Stimulated activated CD4-positive, alpha-beta T cell treated with anti-CD3 and anti-CD28 coated beads, Interleukin-1b, Interleukin-23, amount 100 ng/mL, for 1 hour (primary cell): ENCODE measurements at places on chromosomes 13 and 19.
A peak's percentile ranks its signal among the peaks of the same experiment; 100 is the strongest.

GRCh38 chr13:47133011-47133445 is 236.2 kb upstream of the HTR2A start:
- DNase-seq: no peak

- DNase-seq: no peak
These were observed 6.9 kb upstream of the OVOL3 start for GRCh38 chr19:36103842-36104552.

DNA sequence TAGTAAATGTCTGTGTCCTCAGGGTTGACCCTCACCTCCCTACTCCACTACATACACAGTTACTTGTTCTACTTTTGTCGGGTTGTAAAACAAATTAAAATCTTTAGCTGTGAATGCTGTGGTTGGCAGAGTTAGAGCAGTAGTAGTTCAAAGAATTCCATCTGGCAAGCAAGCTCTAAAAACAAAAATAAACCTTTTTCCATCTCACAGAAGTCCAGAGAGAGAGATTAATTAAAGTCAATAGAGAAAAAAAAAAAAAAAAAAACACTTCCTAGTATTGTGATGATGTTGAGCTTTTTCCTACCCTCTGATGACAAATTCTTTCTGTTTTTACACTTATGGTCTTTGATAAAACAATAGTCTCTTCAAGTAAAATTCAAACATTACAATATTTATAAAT is 338.4 kb downstream of the PCDH17 start:
- no peak for DNase-seq

GRCh38 chr13:45587897-45588296 is 27.6 kb downstream of the ERICH6B start:
- no peak for DNase-seq

DNA sequence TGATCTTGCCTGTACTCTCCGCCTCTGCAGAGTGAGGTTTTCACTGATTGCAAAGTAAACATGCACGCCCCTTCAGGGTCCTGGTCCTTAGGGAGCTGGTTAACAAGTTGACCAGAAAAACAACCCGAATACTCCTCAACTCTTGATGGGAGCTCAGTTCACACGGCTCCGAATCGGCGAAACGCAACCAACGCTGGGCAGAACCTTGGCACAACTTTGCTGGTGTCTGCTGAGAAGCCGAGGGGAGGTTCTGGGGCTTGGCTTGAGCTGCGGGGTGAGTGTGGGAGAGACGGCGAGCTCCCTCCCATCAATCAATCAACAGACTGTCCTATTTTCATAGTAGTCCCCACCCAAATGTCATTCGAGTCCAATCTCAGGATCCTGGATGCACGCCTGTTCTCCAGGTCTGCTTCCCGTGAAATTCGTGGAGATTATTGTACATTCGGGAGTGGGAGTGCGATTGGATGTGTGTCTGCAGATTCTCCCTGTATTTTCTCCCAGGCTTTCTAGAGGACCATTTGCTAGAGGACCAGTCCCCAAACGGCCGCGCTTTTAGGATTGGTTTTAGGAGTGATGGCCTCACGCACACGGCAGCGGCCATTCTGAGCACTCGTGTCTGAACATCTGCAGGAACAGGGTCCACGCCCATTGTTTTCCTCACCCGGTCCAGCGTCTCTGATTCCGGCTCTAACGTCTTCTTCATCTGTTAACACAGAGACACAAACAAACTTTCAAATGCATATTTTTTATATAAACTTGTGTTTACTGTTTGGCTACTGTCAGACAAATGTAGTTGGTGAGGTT is 51.6 kb upstream of the F7 start:
- no peak for DNase-seq

DNA sequence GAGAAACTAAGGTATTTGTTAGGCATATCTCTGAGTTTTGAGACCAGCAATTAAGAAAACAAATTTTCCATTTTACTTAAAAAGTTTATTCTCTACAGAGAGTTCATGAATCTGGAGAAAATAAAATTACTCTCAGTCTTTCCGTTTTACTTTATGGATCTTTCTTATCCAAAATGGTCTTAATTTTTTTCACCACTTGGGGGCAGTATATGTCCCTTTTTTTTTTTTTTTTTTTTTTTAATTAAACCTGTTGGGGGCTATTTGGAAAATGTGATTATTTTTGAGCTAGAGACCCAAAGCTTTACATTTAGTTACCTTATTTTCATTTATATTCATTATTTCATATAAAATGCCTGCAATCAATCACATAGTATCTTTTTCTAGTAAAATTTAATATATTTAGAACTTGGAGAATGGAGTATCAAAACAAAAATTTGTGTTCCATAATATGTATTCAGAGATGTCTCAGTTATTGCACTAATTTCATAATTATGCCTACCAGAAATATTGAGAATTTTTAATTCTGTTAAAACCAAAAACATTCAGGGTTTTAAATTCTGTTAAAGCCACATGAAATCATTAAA is 27.1 kb downstream of the PIBF1 start:
- DNase-seq: no peak

DNA sequence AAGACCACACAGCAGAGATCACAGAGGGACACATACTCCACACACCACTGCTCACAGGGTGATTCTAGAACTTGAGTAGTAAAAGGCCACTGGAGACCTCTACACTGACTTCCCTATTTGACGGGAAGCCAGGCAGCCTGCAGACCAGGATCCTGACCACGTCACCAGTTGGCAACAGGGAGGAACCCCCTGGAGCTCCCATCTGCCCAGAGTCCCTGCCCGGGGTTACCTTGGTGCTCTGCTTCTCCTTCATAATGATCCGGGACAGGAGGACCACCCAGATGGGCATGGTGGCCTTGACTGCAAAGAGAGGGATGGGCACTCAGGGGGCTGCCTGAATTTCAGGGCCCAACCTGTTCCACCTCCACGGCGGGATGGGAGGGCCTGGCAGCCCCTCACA is 932 bp downstream of the SLC35E1 start:
- no peak for DNase-seq

- DNase-seq: no peak
These were observed 808 bp downstream of the DNMT1 start for GRCh38 chr19:10193790-10194499.

- DNase-seq: no peak
These were observed 1.7 kb downstream of the SMIM24 start for GRCh38 chr19:3478409-3479176.

DNA sequence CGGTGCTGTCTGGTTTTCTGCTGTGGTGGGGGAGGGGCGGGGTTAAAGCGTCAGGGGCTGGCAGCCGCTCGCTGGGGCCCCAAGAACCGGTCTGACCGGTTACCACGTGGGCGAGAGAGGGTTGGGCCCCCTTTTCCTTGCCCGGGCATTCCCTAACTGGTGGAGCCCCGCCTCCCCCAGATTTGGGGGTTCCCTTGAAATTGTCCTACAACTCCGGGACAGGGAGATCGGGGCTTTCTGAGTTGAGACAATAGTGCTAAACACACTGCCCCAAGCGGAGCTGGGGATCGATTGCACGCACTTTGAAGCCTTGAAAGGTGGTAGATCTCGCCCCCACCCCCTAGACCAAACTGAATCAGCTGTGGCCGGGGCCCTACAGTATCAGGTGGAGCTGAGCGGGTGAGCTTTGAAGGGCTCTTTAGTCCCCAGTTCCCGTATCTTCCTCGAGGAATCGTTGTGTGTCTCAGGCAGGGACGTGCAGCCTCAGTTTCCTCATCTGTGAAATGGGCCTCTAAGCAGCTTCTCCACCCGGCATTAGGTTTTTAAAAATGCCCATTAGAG is 4.8 kb downstream of the IER2 start:
- peak; percentile 60 for DNase-seq

DNA sequence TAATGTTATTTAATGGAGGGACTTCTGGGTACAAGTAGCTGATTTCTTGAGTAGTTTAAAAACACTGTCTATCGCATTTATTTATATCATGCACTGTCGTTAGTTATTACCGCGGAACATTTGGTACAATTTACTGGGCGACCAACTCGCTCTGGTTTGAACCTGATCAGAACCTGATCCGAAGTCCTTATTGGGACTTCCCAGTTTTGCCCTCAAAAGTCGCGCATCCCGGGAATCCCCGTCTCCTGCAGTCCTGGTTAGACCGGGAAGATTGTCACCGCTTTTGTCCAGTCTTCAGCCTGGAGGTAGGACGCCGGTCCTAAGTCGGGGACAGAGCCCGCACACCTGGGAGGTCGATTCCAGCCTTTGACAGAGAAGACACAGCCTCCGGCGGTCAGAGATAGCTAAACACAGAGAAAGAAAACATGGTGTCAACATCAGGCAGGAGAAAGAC is 694 bp downstream of the CLN5 start:
- DNase-seq: no peak

GRCh38 chr19:3368441-3368795 is 2.0 kb downstream of the NFIC start:
- DNase-seq: no peak

DNA sequence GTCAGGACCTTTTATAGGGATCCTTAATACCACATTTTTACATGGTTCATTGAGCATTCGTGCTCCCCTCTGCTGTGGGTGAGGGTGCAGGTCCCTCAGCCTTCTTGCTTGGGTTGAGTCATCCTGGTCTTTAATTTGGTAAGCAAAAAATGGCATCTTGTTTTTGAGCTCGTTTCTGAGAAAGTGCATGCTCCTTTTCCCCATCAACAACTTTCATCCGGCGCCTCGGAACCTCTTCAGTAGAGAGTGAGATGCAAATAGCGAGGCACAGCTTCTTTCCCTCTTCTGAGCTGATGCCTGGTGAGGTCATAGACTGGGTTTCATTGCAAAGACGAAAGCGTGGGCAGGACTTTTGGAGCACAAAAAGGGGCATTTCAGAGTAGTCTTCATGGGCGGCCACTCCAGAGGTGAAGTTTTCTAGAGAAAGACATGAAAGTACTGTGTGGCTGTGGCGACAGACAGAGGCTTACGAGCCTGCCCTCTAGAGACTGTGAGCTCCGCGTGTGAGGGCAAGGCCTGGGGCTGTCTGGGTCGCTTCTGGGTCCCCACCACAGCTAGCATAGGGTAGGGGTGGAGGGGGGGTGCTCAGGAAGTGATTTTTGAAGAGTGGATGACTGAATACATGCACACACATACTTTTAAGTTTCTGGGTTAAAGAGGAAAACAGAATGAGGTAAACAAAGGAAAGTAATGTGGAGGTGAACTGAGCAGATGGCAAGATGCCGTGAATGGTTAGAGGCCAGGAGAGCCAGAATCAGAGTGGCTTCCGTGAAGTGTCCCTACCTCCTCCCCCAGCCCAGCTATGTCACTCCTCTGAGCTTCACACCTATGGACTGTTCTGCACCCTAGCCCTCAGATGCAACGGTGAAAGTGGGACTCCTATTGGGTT is 44.3 kb downstream of the BBC3 start:
- DNase-seq: peak; percentile 54

GRCh38 chr19:13255041-13255718 is 105.0 kb downstream of the IER2 start:
- no peak for DNase-seq

GRCh38 chr19:16660763-16661479 is at the start of gene TMEM38A:
Gene TMEM38A (plus strand): TSS chr19:16661139. CDS start chr19:16661218, 79 bp downstream.
- no peak for DNase-seq

DNA sequence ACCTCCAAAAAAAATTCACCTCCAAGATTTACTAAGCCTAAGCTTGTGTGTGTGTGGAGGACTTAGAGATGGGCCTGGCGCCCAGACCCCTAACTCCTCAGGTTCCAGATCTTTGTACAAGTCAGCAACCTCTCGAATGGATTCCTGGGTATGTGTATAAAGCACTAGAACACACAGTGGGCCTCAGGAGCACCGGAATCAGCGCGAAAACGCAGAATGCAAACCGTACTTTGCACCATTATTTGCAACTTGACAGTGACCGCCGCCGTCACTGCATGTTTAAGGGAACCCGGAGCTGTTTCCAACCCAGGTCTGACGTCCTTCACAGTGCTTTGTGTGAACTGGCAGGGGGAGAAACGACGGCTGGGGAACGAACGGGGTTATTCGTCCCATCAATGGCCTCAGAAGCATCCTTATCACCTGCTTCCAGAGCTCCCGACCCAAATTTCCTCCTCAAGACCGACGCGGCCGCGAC is 688 bp downstream of the ZNF606 start:
- no peak for DNase-seq

- no peak for DNase-seq
These were observed 38.7 kb downstream of the RNF6 start for GRCh38 chr13:26183416-26183815.

GRCh38 chr19:6608940-6609339 is 18.0 kb upstream of the CD70 start:
- DNase-seq: no peak

- no peak for DNase-seq
These were observed 1392.0 kb upstream of the ATXN8OS start for GRCh38 chr13:68715651-68716050.

- DNase-seq: no peak
These were observed 23.3 kb upstream of the C13orf46 start for GRCh38 chr13:113996912-113997745.

- no peak for DNase-seq
These were observed 32.6 kb upstream of the SLC46A3 start for GRCh38 chr13:28751175-28751960.

- no peak for DNase-seq
These were observed 1479.2 kb downstream of the SLITRK5 start for GRCh38 chr13:89150362-89150761.

- no peak for DNase-seq
These were observed 151.6 kb downstream of the SLITRK1 start for GRCh38 chr13:83730674-83731073.
